Renal pelvis (tissue), 12 donors: ENCODE measurements at places on chromosomes 3 and 15.

DNA sequence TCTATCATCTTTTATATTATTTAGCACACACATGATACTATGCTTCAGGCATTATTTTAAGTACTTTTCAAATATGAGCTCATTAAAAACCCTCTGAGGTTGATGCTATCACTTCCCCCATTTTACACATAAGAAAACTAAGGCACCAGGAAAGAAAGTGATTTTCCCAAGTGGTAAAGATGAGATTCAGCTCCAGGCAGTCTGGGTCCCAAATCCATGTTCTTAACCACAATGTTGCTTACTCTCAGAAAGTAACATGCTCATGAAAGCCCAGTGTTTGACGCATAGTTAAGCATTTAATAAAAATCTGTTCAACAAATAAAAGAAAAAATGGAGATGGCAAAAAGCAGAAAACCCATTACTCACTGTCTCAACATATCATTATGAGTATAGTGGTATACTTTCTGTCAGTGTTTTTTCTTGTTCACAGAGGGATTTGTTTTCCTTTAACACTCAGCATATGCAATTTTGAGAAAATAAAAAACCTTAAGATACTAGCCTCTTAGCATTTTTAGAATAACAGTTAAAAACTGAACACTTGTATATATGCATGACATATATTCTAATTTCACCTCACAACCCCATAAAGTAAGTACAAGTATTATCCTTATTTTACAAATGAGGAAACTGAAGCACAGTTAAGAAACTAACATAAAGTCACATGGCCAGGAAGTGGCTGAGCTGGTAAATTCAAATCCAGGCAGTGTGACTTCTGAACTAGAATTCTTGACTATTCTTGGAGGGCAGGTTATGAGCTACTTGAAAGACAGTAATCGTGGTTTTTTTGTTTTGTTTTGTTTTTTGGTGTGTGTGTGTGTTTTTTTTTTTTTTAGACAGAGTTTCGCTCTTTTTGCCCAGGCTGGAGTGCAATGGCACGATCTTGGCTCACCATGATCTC lies 10.4 kb downstream of the PEAK1 start:
- DNase-seq = no peak

DNA sequence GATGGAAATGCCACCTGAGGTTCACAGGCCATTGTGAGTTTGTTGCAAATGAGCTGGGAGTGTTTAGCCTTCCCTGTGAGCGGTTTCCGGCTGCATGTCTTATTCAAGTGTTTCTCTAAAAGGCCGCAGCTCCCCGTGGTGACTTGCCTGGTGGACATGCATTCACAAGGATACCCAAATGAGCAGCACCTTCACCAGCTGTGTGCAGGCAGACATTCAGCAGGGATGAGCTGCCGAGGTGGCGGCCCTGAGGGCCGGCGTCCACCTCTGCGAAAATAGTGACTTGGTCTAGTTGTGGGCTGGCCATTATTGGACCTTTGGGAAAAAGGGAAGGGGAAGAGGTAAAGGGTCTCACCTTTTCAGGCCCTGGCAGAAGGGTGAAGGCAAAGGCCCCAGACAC lies 23.4 kb downstream of the SPSB4 start:
- no peak for DNase-seq

GRCh38 chr15:59936741-59937140 lies 67.4 kb upstream of the FOXB1 start:
- DNase-seq = no peak

DNA sequence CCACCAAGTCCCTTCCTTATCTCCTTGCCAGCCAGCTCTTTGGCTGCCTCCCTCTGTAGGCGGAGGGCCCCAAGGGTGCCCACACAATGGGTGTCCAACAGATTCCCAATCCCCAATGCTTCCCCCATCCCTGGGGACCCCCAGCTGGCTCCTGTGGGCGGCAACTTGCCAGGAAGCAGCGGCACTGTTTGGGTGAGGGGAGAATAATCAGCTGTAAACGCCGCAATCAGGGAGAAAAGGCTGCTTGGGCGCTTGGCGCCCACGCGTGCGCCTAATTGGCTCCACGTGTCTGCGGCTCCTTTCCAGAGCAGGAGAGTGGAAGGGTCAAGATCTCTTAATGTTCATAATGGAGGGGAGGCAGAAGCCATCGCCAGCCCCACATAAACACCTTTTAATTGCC lies 67.9 kb upstream of the TMEM115 start:
- DNase-seq = no peak

GRCh38 chr3:146505516-146505915 lies 36.2 kb upstream of the PLSCR2 start:
- DNase-seq = peak; percentile 27

GRCh38 chr15:62075595-62076277 lies 9.0 kb downstream of the C2CD4A start:
- peak; percentile 47 for DNase-seq

GRCh38 chr15:37076543-37076942 lies 23.8 kb downstream of the MEIS2 start:
- no peak for DNase-seq

DNA sequence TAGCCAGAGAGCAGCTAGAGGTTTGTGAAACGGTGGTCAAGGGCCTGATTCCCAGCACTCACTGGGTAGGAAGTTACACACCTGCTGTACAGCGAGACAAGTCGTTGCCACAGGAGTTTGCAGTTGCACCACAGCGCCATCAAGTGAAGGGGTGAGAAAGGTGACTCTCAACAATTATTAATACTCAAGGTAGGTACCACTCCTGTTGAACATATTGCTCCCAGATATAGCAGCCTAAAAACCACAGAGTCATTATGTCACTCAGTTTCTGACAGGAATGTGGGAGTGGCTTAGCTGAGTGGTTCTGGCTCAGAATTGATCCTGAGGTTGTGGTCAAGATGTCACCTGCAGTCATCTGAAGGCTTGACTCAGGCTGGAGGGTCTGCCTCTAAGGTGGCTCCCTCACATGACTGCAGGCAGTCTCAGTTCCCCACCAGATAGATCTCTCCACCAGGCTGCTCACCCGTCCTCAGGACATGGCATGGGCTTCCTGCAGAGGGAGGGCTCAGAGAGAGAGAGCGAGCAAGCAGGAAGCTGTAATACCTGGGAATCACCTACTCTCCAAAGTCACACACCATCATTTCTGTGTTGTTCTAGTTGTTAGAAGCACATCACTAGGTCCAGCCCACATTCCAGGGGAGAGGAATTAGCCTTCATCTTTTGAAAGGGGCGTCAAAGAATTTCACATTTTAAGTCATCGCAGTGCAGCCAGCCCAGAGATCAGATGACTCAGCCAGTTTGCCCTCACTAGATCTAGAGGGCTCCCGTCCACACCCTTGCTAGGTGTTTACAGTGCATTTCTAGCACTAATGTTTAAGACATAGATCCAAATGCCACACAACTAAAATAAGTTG lies 17.0 kb upstream of the ANO10 start:
- no peak for DNase-seq

DNA sequence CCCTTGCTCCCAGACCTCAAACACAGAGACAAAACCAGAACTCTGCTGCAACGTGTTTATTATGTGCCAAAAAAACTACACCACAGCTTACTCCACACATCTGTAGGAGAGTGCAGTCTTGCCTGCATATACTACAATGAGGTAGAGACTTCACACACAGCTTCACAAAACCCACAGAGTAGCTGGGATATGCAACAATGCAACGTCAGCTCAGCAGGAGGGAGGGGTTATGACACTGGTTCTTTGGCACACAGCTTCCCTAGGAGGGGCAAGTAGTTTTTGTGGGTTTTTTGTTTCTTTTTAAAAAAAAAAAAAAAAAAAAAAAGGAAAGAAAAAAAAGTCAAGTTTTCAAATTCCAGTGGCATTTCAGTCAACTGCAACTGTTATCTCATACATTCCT lies 2.9 kb upstream of the RPS17 start:
- DNase-seq = no peak

DNA sequence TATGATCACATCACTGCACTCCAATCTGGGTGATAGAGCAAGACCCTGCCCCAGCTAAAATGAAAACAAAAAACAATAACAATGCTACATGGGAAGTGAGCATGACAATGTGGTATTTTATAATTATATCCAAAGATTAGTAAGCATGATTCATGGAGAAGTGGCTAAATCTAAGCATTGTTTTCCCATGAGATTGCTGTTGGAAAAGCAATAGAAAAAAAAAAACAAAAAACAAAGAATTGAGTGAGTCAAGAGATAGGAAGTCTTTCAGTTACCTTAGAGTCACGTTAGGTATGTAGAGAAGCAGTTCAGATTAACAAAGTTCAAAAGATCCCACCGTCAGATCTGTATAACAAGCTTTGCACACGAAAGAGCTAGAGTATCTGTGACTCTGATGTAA lies 210.3 kb upstream of the CNTN6 start:
- no peak for DNase-seq

DNA sequence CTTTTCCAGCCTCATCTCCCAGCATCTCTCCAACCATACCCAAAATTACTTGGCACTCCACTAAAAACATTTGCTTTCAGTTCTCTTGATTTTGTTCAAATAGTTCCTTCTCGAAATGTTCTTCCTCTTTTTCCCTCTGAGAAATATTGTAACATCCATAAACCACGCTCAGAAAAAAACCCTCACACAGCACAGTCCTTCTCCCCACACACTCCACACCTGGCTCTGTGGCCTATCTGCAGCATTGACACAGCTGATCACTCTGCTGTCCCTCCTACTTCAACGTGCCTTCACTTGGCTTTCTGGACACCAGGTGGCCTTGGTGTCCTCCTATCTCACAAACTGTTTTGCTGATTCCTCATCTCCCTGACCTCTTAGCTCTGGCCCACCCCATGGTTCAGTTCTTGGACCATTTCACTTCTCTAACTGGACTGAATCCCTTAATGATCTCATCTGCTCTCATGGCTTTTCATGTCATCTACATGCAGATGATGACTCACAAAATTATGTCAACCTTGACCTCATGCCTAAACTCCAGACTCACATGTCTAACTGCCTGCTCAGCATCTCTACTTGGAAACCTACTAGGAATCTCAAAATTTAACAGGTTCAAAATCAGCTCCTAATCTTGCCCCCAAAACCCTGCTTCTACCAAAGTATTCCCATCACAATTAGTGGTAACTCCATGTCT lies 93.3 kb downstream of the TRIM42 start:
- DNase-seq = no peak

- DNase-seq = no peak
Measured at GRCh38 chr3:28765194-28765593, 416.6 kb upstream of the AZI2 start.

DNA sequence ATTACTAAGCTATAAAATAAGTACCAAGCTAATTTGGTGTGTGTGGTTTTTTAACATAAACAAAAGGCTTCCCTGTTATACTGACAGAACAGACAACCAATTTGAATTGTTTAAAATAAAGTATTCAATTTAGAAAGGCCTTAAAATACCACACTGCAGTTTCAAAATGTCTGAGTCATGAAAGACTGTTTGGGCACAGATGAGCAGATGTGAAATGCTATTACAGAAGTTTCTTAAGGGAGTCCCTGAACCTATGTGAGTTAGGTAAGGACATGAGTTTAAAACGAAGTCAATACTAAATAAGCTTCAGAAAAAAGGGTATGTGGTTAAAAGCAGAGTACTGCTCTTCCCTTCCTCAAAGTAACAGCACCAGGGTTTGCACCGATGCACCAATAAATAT lies 69.7 kb upstream of the SETMAR start:
- DNase-seq = no peak

GRCh38 chr3:134857776-134858362 lies 62.8 kb downstream of the EPHB1 start:
- no peak for DNase-seq

- no peak for DNase-seq
Measured at GRCh38 chr3:152047465-152047864, 174.0 kb downstream of the SUCNR1 start.

- peak; percentile 67 for DNase-seq
Measured at GRCh38 chr3:195080571-195081151, 190.3 kb downstream of the XXYLT1 start.

- no peak for DNase-seq
Measured at GRCh38 chr15:46129145-46129544, 494.3 kb downstream of the SQOR start.

DNA sequence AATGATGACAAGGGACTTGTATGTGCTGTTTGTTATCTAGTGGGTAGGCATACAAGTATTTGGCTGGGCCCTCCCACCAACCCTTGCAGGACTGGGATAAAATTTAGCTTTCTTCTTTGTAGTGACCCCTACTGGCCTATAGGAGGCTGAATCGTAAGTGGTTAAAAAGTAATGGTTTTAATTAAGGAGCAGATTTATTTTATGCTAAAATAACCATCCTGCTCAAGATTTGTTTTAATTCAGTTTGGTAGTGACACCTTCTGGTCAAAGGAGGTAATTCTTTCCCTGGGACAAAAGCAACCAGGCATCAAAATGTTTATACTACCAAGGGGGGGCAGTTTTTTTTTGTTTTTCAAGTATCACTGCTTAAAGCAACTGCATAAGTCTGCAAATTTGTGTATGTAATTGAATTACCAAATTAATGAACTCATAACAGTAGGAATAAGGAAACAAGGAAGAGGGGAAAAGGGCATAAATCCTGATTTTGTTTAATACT lies 70.7 kb downstream of the TOP2B start:
- peak; percentile 76 for DNase-seq

- no peak for DNase-seq
Measured at GRCh38 chr15:78320183-78320582, 20.0 kb upstream of the CRABP1 start.

GRCh38 chr3:156291272-156292123 lies 171.1 kb downstream of the KCNAB1 start:
- no peak for DNase-seq

DNA sequence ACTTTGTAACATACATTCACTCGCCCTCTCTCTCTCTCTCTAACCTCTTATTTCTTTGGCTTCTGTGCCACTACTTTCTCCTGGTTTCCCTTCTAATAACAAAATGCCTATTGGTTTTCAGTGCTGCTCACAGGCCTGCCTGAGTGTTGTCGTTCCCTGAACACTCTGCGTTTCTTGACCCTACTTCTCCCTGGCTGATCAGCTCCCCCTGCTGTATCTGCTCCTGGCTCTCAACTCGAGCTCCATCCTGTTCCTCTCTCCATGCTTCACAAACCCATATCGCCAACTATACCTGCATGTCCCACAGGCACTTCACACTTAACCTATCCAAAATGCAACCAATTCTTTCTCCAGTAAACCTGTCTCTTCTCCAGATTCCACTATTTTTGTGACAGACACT lies 111.4 kb downstream of the OPA1 start:
- DNase-seq = no peak

DNA sequence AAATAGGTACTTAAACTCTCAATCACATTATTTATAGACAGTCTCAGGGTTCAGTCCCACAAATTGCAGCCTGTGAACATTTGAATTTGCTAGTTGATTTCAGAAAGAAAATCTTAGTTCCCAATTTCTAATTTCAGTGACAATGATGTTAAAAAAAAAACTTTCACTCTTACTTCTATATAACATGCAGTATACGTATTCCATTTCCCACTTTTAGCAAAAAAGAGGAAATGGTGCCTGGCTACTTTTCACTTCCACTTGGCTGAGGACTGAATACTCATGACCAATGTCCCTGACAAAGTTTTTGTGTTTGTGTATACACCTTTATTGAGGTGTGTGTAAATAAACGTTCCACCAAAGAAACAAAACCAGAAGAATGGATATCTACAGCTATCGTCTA lies 32.1 kb upstream of the XCR1 start:
- DNase-seq = no peak
